Lung microvascular endothelial cell (primary cell): ENCODE measurements at places on chromosomes 5 and 9. TPM values are rescaled to one million over a fixed set of nuclear protein-coding genes. Genes with fewer than 3 reads are reported as not detected.

GMCL2 gene
- total RNA-seq = not detected in 2 replicates

IL13 gene
- not detected in 2 replicates for total RNA-seq

CD14 gene
- total RNA-seq = 1.1 and 2.8 TPM in 2 replicates

FIBCD1 gene
- total RNA-seq = not detected in 2 replicates

NUTM2G gene
- total RNA-seq = not detected in 2 replicates

ZNF454 gene
- 0.22 and 1.2 TPM in 2 replicates for total RNA-seq

SPATA31A3 gene
- not detected in 2 replicates for total RNA-seq

CEL gene
- under 0.01 TPM in 2 replicates for total RNA-seq

HAVCR1 gene
- total RNA-seq = not detected in 2 replicates

SLC4A9 gene
- total RNA-seq = under 0.01 TPM in 1 of 2 replicates, not detected in the other

TAF11L5 gene
- total RNA-seq = not detected in 2 replicates

ATG12 gene
- total RNA-seq = 17.9 and 18.8 TPM in 2 replicates

NDUFA8 gene
- 34.0 and 34.5 TPM in 2 replicates for total RNA-seq

ST8SIA4 gene
- 3.0 and 6.5 TPM in 2 replicates for total RNA-seq

P4HA2 gene
- total RNA-seq = 35.1 and 36.8 TPM in 2 replicates

UNC5A gene
- total RNA-seq = 0.22 and 0.40 TPM in 2 replicates

TEX48 gene
- not detected in 2 replicates for total RNA-seq

ANKRD33B gene
- total RNA-seq = 1.4 and 2.6 TPM in 2 replicates

SLCO6A1 gene
- total RNA-seq = not detected in 2 replicates

SHB gene
- total RNA-seq = 13.3 and 22.6 TPM in 2 replicates

QRFP gene
- total RNA-seq = not detected in 2 replicates

ANKRD55 gene
- 1.2 and 3.9 TPM in 2 replicates for total RNA-seq

CNTNAP3 gene
- total RNA-seq = 39.2 and 80.0 TPM in 2 replicates

NR2F1 gene
- total RNA-seq = 30.5 and 118 TPM in 2 replicates

ACSL6 gene
- total RNA-seq = 0.40 and 0.65 TPM in 2 replicates
